ENCODE measurements at places on chromosomes 11 and 22.

DNA sequence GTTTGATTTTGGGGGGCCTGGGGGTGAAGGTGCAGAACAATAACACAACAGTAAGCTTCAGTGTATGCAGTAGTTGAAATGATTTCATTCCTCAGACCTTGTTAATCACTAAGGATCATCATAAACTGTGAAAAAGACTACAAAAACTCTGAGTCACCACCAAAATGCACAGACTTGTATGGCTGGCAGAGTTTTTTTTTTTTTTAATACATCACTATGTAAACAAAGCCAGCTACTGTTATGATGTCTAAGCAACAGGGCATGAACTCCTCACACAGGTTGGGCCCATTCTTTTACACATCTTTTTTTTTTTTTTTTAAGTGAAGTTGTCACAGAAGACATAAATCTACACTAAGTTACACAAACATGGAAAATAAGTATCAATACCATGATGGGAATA lies 311.9 kb downstream of the GUCY1A2 start:
- DNase-seq, result no peak

DNA sequence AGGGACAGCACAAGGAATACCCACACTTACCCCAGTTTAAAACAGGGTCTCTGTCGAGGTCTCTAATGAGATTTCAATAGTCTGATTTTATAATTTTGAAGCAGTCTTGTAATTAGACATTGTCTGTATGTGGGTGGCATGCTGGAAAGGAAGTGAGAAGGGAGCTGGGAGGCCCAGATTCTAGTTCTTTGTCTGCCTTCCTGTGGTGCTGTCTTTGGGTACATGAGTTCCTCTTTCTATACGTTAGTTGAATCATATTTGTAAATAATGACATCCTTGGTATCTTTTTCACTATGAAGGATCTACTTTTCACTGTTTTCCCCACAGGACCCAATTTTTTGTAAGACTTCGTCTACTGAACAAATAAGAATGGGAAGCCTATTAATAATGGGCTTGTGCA lies 42.0 kb upstream of the TENM4 start:
- no peak for DNase-seq

GRCh38 chr11:37108436-37109285 lies 510.6 kb upstream of the RAG2 start:
- DNase-seq, result no peak

DNA sequence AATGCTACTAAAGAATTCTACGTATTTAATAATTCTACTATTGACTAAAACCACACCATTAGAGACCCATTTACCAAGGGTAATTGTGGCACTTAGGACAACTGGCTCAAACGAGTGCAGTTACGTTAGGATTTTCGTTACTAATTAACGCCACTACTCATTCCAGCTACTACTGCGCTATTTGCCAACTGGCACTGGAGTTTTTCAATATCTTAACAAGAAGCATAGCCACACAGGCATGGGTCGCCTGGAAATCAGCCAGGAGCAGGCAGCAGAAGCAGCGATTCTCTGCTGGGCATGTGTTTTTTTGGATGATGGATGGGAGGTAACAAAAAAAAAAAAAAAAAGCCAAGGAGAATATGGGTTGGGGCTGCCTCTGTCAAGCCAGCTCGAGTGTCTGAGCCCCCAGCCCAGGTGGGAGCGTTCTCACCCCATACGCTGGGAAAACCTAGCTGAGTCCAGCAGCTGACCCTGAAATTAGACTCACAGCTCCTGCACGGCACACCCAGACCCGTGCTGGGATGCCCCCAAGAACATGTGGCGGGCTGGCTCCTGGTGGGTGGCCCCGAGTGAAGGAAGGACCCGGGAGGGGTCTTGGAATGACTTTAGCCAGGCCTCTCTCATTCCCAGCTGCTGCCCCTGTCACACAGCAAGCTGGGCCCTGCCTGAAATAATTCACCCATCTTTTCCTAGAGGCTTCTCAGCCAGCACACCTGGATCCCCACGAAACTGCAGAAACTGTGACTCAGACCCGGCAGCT lies 214.0 kb downstream of the BRD1 start:
- no peak for DNase-seq

DNA sequence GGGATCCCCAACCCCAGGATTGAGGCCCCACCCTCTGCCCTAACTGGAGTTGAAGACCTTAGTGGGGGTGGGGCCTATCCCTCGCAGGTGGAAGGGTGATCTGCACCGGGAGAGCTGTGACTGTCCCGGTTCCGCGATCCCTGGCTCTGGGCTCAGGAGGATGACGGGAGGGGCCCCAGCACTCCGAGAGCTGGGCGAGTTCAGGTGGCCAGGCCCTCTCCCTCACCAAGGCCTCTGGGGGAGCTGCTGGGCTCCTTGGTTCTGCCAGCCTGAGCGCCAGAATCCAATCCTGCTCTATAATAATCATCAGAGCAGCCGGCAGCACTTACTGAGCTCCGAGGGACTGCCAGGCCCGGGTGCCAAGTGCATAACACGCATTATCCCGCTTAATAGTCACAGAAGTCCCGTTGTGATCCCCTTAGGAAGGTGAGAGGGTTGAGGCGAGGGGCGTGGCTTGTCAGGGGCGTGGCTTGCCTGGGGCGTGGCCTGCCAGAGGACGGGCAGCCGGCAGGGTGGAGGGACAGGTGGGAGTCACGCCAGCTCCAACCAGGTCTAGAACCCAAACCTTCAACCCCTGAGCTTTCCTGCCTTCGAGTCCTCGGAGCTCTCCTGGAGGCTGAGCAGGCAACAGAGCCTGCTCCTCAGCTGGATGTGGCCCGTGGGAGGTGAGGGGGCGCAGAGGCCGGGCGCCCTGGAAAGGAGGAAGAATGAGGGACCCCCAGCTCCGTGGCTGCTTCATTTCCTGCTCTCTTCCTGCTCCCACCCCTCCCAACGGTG lies 7.3 kb upstream of the SYT7 start:
- DNase-seq, result peak; percentile 60

DNA sequence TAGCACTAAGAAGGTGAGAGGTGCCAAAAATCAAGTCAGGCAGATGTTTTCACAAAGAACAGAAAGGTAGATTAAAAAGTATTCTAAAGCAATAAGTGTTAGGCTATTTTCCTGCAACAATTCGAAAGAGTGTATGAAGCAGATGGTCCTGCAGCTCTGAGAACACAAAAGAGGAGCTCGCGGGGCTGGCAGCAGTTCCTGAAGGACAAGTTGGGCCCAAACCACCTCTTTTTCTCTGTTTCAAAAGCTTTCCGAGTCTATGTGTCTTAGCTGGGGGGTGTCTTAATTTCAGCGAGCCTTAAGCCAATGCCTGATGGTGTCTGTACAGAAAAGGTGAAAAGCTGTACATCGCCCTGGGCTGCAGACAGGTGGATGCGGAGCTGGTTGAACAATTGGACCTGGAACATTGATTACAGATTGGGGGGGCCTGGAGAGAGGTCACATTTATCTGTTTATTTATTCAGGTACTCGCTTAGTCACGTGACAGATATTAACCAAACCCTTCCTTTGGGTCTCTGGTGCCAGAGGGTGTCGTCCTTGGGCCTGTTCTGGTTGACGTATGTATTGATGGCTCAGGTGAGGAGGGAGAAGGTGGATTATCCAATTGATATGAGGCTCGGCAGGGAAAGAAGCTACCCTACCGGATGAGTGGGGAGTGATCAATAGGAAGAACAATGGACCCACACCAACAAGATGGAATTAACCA lies 24.7 kb downstream of the GRIK4 start:
- no peak for DNase-seq

DNA sequence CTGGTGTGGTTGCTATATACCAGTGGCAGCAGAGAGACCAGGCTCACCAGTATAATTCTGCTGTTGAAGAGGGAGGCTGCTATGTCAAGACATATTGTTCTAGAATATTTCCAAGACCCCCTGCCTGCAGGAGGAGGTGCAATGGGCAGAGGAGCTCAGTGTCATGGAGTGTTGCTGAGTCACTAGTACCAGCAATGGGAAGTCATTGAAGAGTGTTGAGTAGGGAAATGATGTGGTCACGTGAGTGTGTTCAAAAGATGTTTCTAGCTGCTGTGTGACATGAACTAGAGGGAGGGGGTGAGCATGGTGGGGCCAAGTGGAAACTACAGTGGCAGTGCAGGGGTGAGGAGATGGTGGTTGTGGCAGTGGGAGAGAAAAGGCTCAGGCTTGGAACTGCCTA lies 76.3 kb upstream of the BIRC3 start:
- DNase-seq, result no peak

- DNase-seq, result no peak
Measured at GRCh38 chr11:114133548-114134329, 74.2 kb downstream of the ZBTB16 start.
